ENCODE measurements at places on chromosomes 5 and 9. TPM values are rescaled to one million over a fixed set of nuclear protein-coding genes. Genes with fewer than 3 reads are reported as not detected.

TRMO gene
- total RNA-seq, result 14.7 TPM

CDO1 gene
- total RNA-seq, result 73.2 TPM

F2R gene
- 29.2 TPM for total RNA-seq

PAEP gene
- total RNA-seq, result not detected

TDRD7 gene
- 33.2 TPM for total RNA-seq

SLC36A2 gene
- not detected for total RNA-seq

OTP gene
- total RNA-seq, result not detected

ZNF484 gene
- 59.3 TPM for total RNA-seq

SPINK1 gene
- not detected for total RNA-seq

GCNT4 gene
- 1.7 TPM for total RNA-seq

PCDHGB3 gene
- 12.3 TPM for total RNA-seq

PTGR1 gene
- 10.6 TPM for total RNA-seq

WDR36 gene
- 61.8 TPM for total RNA-seq

AK3 gene
- 33.1 TPM for total RNA-seq

SPEF2 gene
- total RNA-seq, result 9.0 TPM

DAB2IP gene
- total RNA-seq, result 11.9 TPM

RANBP3L gene
- total RNA-seq, result 14.7 TPM

C9orf153 gene
- total RNA-seq, result 0.62 TPM

SLC6A19 gene
- not detected for total RNA-seq

CNTFR gene
- 14.0 TPM for total RNA-seq

PHF24 gene
- total RNA-seq, result 25.6 TPM

LCNL1 gene
- 0.16 TPM for total RNA-seq

SLC4A9 gene
- total RNA-seq, result under 0.01 TPM

PCDHB7 gene
- 13.4 TPM for total RNA-seq

CCDC171 gene
- 56.5 TPM for total RNA-seq

OR1Q1 gene
- total RNA-seq, result not detected

PTPA gene
- 57.9 TPM for total RNA-seq

CDH9 gene
- 34.2 TPM for total RNA-seq

RABGAP1 gene
- total RNA-seq, result 115 TPM

TGFBI gene
- 4.2 TPM for total RNA-seq

SLC46A2 gene
- total RNA-seq, result not detected

CCNH gene
- 184 TPM for total RNA-seq

NXNL2 gene
- total RNA-seq, result 0.78 TPM

PCDHB14 gene
- total RNA-seq, result 13.4 TPM

PCDHB16 gene
- 4.5 TPM for total RNA-seq

CCDC69 gene
- total RNA-seq, result 0.78 TPM

IL3 gene
- not detected for total RNA-seq

OGN gene
- total RNA-seq, result 15.1 TPM

AK8 gene
- total RNA-seq, result 1.1 TPM

SLC45A2 gene
- total RNA-seq, result 0.16 TPM

LURAP1L gene
- 0.94 TPM for total RNA-seq

SPAAR gene
- total RNA-seq, result 0.31 TPM

MSX2 gene
- total RNA-seq, result not detected

F12 gene
- total RNA-seq, result 3.9 TPM

TAF1L gene
- 0.78 TPM for total RNA-seq

PCAT7 gene
- not detected for total RNA-seq

OR1J2 gene
- not detected for total RNA-seq

SPINK7 gene
- total RNA-seq, result not detected

KCNV2 gene
- not detected for total RNA-seq

GPR151 gene
- total RNA-seq, result 0.31 TPM

GNA14 gene
- 0.31 TPM for total RNA-seq

FRMPD1 gene
- total RNA-seq, result 0.62 TPM
